HEK293T (cell line): ENCODE measurements at places on chromosomes 2 and 18.

DNA sequence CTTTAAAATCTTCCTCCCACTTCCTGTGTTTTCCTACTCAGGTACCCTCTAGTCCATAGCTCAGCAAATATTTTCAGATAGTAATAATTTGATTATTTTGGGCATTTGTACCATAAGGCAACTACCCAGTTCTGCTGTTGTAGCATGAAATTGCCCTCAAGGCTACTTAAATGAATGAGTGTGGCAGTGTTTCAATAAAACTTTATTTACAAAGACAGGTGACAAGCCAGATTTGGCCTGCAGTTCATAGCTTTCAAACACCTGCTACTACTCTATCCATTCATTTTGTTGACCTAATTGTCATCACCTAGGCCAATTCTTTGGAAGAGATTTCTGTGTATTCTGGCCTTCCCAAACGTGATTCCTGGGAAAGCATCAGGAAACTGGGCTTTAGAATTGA lies 28.9 kb downstream of the NYAP2 start:
- DNase-seq: no peak

DNA sequence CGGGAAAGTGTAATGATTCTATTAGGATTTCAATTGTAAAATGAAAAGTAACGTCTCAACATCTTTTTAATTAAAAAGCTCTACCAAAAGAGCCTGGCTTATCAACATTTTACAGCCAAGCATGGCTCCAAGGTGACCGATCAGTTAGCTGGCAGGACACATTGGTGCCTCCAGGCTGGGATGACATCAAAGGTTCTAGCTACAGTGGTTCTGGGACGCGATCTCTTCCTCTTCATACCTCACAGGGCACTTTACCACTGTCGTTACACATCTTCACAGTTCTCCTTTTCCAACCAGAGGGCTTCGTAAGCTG lies 693 bp downstream of the ORC2 start:
- DNase-seq: no peak

DNA sequence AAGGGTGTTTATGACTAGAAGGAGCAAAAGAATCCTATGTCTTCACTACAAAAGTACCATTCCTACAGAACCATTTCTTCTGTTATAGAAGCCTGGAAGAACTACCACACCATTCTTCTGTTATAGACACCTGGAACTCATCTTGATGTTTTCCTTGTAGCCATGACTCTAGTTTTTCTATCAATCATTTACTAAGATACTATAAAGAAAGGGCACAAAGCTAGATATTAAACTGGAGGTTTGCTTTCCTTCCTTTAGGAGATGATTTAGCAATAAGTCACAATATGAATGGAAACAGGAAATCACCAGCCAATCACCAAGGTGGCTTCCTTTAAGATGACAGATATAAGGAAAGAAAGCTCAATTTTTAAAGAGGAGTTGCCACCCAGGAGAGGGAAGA lies 100.3 kb upstream of the NEUROD1 start:
- DNase-seq: no peak

DNA sequence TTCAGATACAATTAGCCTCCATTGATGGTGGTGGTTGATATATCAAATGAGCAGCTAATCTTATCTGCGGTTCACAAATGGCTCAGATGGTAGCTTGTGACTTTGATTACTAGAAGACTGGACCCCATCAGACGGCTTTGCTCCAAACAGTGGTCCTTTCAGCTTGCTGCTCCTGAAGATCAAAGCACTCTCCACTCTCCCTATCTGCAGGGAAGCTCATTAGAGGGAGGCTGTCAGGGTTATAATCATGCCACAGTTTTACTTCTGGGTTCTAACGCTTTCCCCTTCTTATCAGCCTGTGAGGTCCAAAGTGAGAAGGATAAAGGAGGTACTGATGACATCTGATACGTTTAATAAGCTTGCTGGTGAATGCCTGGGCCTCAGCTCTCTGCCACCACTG lies 247.1 kb upstream of the NT5C1B start:
- no peak for DNase-seq

DNA sequence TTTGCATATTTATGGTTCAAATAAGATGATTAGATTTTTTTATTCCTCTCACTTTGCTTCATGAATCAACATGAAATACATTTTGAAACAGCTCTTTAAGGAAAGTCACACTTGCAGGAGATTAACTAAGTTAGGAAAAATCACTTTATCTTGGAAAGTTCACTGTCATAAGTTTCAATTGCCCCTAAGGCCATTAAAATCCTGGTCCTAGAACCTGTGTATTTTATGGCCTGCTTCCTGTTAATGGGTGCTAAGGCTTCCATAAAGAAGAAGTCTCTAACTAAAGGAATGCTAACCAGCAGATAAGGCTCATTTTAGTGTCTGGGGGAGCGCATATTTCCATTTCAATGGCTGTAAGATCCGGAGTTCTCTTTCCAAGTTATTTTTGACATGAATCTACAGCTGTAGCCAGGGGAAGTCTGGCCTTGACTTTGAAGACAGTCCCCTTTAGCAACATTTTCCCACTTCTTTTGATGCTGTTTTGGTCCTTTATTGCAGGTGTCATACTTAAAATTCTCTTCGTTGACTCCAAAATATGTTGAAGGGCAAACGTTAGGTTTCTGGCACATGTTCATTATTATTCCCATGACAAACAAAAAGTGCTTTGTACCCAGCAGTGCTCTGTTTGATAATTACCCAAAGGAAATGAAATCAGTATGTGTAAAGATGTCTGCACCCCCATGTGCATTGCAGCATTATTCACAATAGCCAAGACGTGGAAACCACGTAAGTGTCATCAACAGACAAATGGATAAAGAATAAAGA lies 34.4 kb upstream of the SH3BP4 start:
- DNase-seq: no peak

- DNase-seq: no peak
These were observed 93.3 kb downstream of the HRH4 start for GRCh38 chr18:24553571-24554285.

DNA sequence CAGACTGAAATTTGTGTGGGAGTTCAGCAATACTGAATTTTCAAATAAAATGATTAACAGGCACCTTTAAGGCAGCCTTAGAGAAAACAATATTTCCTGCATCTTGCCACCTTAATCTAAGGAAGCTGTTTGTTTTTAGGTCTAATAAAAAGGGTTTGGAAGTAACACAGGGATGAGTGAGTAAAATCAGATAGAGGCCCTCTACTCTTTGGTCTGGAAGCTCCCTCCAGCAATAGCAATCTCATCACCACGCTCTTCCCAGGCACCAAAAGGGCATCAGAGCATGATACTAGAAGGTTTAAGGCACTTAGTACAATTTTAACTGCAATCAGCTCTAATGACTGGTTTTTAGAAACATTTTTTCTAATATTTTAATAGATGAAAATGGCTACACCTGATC lies 155.6 kb downstream of the VWC2L start:
- no peak for DNase-seq

DNA sequence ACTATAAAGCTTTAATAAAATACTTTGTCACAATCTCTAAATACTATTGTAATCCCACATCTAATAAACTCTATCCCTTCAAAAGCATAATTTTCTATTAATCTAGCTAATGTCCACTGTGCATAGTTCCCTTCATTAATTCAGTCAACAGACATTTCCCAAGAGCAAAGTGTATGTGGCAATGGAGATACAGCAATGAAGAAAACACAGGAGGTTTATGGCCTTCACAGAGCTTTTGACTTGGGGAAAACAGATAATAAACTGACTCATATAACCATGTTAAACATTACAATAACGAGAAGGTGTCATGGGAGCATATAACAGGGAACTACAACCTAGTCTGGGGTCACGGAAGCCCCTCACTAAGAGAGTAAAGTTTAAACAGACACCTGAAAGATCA lies 86.3 kb downstream of the SPIRE1 start:
- DNase-seq: no peak

- no peak for DNase-seq
These were observed 72.3 kb downstream of the CMPK2 start for GRCh38 chr2:6793371-6793770.

- DNase-seq: no peak
These were observed 26.8 kb downstream of the TUBB6 start for GRCh38 chr18:12334863-12335262.
